GM12864 (cell line): ENCODE measurements at places on chromosomes 11 and 22.

GRCh38 chr11:22656130-22656529, 10.3 kb upstream of the GAS2 start:
- no peak for DNase-seq

DNA sequence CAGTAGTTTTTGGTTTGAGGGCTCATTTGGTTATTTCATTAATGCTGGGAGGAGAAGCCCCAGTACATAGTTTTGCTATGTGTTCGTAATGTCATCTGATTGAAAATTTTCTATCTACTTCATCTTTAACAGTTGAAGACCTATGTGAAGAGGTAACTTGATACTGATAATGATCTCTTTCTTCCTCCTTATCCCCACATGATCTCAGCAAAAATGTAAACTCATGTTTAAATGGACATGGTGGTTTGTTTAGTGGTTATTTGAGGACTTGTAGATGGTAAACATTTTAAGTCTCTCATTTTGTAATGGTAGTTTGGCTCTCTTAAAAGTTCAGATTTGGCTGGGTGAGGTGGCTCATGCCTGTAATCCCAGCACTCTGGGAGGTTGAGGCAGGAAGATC, 53.7 kb upstream of the SPTBN2 start:
- DNase-seq: no peak

- no peak for DNase-seq
These were observed 18.5 kb upstream of the SLC25A1 start for GRCh38 chr22:19196841-19197612.

- no peak for DNase-seq
These were observed 15.3 kb downstream of the PHF21B start for GRCh38 chr22:44994399-44995104.

DNA sequence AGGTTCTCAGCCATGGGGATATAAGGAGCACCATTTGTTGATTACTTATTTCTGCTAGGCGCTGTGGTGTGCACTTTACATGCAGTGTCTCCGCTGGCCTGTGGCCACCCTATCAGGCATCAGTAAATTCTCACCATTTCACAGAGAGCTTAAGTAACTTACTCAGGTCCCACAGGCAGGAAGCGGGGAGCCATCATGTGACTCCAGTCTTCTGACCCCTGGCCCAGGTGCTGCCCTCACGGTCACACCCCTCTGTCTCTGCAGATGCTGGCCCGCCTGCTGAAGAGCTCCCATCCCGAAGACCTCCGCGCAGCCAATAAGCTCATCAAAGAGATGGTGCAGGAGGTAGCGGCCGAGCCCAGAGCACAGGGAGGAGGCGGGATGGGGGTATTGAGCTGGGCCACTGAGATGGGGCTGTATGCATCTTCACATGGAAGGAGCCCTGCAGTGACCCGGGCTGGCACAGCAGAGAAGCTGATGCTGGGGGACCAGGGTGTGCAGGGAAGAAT, 12.8 kb downstream of the GGA1 start:
- no peak for DNase-seq

- DNase-seq: no peak
These were observed 51.9 kb downstream of the TEAD1 start for GRCh38 chr11:12725863-12726682.

DNA sequence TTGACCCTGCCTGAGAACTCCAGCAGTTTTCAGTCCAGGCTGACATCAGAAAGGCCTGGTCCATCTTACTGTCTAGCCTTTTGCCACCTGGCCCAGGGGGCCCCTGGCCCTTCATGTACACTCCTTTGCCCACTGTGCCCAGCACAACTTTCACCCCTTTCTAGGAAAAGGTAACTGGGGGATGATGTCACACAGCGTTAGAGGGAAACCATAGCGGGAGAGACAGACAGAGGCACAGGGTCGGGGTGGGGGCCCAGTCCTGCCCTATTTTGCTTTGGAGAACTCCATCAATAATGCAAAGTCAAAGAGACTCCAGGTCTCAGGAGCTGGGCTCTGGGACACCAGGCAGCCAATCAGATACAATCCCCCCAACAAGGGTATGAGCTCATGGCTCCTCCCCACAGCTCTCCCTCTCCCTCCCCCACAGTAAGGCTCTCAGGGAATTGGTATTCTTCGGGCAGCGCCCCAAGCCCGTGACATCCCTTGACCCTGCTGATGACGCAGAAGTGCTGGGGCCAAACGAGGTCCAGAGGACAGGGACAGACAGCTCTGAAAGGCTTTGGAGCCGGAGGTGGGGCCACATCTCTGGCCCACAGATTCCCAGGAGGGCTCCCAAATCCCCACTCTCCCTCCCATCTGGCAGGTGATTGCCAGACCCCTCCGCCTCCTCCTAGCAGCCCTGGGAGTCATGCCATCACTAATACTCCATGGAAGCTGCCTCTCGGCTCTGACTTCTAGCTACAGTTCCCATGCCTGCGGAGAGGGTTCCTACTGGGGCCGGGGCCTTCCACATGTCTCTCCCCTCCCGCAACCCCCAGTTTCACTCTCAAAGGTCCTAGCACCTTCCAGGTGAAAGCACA, 5.9 kb downstream of the USP2 start:
- DNase-seq: no peak

- DNase-seq: peak; percentile 27
These were observed 697 bp downstream of the RNF169 start for GRCh38 chr11:74749127-74749964.

- DNase-seq: no peak
These were observed 2.9 kb downstream of the SEPTIN5 start for GRCh38 chr22:19717181-19717580.

GRCh38 chr11:96062134-96062533, 138.2 kb upstream of the MTMR2 start:
- DNase-seq: no peak

- DNase-seq: no peak
These were observed 142.3 kb downstream of the NXPE2 start for GRCh38 chr11:114820621-114821020.

DNA sequence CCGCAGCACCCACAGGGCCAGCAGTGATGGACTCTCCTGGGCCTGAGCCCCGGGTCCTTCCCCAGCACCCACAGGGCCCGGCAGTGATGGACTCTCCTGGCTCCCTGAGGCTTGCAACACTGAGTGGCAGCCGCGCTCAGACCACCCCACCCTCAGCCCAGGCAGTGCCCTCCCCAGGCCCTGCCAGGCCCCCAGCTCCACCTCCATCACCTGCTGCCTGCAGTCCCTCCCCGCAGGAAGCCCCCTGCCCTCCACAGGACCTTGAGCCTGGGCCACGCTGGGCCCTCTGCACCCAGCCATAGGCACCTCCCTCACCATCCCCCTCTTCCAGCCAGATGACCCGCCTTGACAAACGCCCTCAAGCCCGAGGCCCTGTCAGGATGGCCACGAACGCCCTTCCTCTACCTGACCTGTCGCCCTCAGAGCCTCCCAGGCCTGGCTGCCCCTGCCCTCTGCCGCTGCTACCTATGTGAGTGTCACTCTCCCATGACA, 11.4 kb downstream of the ALG12 start:
- no peak for DNase-seq

DNA sequence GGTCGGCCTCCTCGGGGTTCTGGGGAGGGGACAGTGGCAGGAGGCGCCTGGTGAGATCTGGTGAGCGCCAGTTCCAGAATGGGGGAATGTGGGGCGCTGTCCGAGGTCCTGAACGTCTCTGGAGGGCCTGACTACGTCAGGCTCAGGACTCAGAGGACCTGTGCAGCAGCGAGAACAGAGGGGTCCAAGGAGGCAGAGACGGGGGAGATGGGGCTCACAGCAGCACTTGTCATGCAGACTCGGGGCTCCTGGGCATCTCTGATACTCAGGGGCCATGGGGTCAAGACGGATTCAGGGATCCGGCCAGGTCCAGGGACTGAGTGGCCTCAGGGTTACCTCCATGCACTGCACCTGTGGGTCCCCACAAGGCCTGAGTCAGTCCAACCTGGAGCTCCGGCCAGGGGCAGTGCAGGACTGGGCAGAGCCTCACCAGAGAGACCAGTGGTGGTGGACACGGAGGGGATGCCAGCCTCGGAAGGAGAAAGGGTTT, 92.2 kb downstream of the BRD1 start:
- no peak for DNase-seq

GRCh38 chr22:43015677-43016042, 711 bp upstream of the PACSIN2 start:
- no peak for DNase-seq

DNA sequence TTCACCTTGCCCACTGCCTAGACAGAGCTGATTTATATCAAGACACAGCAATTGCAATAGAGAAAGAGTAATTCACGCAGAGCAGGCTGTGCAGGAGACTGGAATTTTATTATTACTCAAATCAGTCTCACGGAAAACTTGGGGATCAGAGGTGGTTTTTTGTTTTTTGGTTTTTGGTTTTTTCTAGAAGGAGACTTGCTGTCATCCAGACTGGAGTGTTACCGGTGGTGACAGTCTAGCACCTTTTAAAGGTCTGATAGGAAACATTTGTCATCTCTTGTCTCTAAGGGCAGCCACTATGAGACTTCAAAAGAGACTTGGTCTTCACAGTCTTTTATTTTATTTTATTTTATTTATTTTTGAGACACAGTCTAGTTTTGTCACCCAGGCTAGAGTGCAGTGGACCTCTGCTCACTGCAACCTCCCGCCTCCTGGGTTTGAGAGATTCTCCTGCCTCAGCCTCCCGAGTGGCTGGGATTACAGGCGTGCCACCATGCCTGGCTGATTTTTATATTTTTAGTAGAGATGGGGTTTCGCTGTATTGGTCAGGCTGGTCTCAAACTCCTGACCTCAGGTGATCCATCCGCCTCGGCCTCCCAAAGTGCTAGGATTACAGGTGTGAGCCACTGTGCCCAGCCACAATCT, 19.1 kb downstream of the APOBEC3H start:
- DNase-seq: no peak

DNA sequence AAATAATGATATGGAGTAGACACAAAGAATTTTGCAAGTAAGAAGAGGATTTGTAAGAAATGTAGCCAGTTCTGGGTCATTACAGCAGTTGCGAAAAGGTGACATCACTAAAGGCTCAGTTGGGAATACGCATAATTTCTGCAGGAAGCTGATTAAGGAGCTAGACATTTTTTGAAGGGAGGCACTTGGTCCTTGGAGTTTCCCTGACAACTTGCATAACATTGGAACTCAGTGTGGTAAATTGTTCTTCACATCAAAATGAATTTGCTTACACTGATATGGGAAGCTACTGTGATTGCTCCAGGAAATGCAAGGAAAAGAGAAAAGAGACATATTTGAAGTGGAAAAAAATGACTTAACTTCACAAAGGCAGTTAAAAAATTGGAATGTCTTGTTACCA, 626.1 kb downstream of the NELL1 start:
- DNase-seq: no peak

GRCh38 chr11:46506483-46506791, 87.4 kb downstream of the AMBRA1 start:
- no peak for DNase-seq

- DNase-seq: no peak
These were observed 1.6 kb downstream of the SPON1 start for GRCh38 chr11:13963949-13964770.

- no peak for DNase-seq
These were observed 129.7 kb downstream of the ARHGAP42 start for GRCh38 chr11:100816823-100817222.

DNA sequence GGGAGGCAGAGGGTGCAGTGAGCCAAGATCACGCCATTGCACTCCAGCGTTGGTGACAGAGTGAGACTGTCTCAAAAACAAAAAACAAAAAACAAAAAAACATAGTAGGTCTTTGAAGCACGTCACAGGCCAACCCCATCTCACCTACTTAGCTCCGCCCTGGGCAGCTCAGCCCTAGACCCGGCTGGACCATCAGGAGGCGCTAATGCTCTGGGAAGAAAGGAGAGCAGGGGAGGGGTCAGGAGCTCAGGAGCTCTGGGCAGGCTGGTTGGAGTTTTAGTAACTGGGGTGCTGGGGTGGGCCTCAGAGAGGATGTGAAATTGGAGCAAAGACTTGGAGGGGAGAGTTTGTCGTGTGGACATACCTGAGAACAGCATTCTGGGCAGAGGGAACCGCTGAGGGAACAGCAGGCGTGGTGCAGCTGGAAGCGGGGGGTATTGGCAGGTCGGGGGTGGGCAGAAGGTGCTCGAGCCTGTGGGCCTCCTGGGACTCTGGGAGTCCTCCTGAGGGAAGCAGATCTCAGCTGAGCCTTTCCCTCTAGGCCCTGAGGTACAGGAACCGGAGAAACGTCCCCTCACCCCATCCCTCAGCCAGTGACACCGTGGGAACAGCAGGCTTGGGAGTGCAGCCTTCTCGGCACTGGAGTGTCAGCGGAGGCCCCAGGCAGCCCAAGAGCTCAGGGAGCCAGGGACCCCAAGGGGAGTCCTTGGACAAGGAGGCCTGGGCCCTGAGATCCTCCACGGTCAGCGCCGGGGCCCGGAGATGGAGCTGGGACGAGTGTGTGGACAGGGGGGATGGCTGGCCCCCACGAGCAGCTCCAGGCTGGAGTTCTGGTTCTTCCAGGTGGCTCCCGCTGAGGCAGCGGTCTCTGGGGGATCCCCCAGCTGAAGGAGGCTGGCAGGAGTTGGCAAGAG, 2.2 kb upstream of the RPS6KA4 start:
- DNase-seq: no peak

- no peak for DNase-seq
These were observed 1.0 kb upstream of the ADSL start for GRCh38 chr22:40345271-40345670.

DNA sequence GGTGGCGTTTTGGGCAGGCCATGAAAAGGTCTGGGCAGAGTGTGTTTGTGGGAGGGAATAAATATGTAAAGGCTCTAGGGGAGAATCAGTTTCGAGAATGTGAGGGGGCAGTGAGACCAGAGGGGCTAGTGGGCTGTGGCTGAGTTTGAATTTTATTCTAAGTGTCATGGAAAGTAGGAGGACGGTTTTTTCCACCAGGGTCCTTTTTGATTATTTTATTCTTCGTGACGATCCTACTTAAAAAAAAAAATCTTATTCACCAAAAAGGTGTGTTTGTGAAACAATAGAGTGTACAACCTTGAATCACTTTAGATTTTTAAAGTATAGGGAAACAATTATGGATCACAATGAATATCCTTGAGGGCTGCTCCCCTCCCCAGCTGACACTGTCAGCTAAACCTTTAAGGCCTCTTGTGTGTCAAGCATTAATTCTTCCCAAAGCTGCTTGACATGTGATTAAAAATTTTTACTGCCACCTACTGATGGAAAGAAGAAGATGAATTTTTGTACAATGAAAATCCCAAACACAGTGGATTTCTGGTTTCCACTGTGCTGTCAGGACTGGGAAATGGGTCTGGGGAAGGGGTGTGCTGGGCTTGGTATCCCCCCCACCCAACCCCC, 107.5 kb upstream of the OR4B1 start:
- no peak for DNase-seq

- DNase-seq: no peak
These were observed 140.8 kb downstream of the CCDC81 start for GRCh38 chr11:86515297-86516094.
